Activated CD8-positive, alpha-beta T cell treated with anti-CD3 and anti-CD28 coated beads for 36 hours (primary cell): ENCODE measurements at places on chromosomes 5 and 9. TPM values are rescaled to one million over a fixed set of nuclear protein-coding genes. Genes with fewer than 3 reads are reported as not detected.

The PRRX2 gene
- 0.85 TPM for total RNA-seq

The RLN2 gene
- 4.0 TPM for total RNA-seq

The FAXDC2 gene
- not detected for total RNA-seq

The C9 gene
- total RNA-seq: not detected

The TAF1L gene
- not detected for total RNA-seq

The WWC1 gene
- 0.47 TPM for total RNA-seq

The CNTLN gene
- total RNA-seq: 0.40 TPM

The TAF11L5 gene
- not detected for total RNA-seq

The CYSRT1 gene
- total RNA-seq: 0.34 TPM

The PPP3R2 gene
- total RNA-seq: not detected

The EPB41L4B gene
- 0.34 TPM for total RNA-seq

The DCANP1 gene
- total RNA-seq: not detected

The SPINK5 gene
- not detected for total RNA-seq

The SPATA31E1 gene
- not detected for total RNA-seq

The CDH12 gene
- not detected for total RNA-seq

The FOXE1 gene
- total RNA-seq: not detected

The ATP6V1G1 gene
- 34.7 TPM for total RNA-seq

The SELENOP gene
- total RNA-seq: not detected

The ZSWIM6 gene
- total RNA-seq: 4.4 TPM

The ADRA1B gene
- total RNA-seq: not detected

The FIBCD1 gene
- total RNA-seq: not detected

The SPINK7 gene
- not detected for total RNA-seq

The PDE4D gene
- 75.5 TPM for total RNA-seq

The ARID3C gene
- total RNA-seq: 0.32 TPM

The NUDT2 gene
- 38.4 TPM for total RNA-seq

The FOXD4L6 gene
- 0.16 TPM for total RNA-seq

The ELOVL7 gene
- 0.18 TPM for total RNA-seq

The PDCD1LG2 gene
- 0.14 TPM for total RNA-seq

The PCDHGA4 gene
- not detected for total RNA-seq

The PHF24 gene
- 0.11 TPM for total RNA-seq

The ENTREP1 gene
- total RNA-seq: not detected

The ZNF354C gene
- 7.4 TPM for total RNA-seq

The SLC6A19 gene
- total RNA-seq: not detected

The SLC1A3 gene
- 0.34 TPM for total RNA-seq

The PCDHA9 gene
- total RNA-seq: not detected

The GABRB2 gene
- total RNA-seq: not detected

The ECSCR gene
- total RNA-seq: 0.25 TPM

The RMND5B gene
- 33.4 TPM for total RNA-seq

The ABLIM3 gene
- not detected for total RNA-seq

The MAMDC2 gene
- not detected for total RNA-seq

The SHOC1 gene
- total RNA-seq: not detected

The TMEM232 gene
- 0.27 TPM for total RNA-seq

The CMBL gene
- 1.4 TPM for total RNA-seq

The OR1N2 gene
- not detected for total RNA-seq

The REXO4 gene
- 36.7 TPM for total RNA-seq

The OR1B1 gene
- not detected for total RNA-seq

The NRARP gene
- total RNA-seq: 3.3 TPM

The SLC27A6 gene
- not detected for total RNA-seq

The GPR151 gene
- total RNA-seq: not detected

The SYK gene
- 0.56 TPM for total RNA-seq

The KLHL3 gene
- 12.2 TPM for total RNA-seq

The GFI1B gene
- total RNA-seq: not detected

The PCDHGA9 gene
- 0.09 TPM for total RNA-seq
